ENCODE measurements at places on chromosomes 6 and 20.
A peak's percentile ranks its signal among the peaks of the same experiment; 100 is the strongest.

DNA sequence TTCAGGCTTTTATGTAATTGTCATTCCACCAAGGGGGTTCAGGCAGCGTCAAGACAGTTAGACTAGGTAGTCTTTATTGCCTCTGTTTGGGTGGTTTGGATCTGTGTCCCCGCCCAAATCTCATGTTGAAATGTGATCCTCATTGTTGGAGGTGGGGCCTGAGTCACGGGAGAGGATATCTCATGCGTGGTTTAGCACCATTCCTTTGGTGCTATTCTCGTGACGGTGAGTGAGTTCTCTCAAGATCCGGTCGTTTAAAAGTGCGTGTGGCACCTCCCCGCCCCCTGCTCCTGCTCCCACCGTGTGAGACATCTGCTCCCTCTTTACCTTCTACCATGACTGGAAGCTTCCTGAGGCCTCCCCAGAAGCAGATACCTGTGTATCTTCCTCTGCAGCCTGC is 51.3 kb upstream of the FOXC1 start:
- DNase-seq, result no peak

- DNase-seq, result no peak
These were observed 54.1 kb downstream of the TULP4 start for GRCh38 chr6:158366363-158366762.

GRCh38 chr6:63599243-63599642 is 27.0 kb downstream of the LOC128125822 start:
- DNase-seq, result no peak

DNA sequence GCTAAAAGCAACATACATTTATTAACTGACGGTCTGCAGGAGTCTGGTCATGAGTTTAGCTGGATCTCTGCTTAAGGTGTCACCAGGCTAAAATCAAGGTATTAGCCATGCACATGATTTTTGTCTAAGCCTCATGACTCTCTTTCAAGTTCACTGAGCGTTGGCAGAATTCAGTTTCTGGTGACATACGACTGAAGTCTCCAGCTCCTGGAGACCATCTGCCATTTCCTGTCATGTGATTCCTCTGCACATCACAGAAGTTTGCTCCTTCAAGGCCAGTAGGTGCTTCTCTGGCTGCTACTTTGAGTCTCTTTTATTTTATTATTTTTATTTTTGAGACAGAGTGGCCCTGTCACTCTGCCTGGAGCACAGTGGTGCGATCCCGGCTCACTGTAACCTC is 148.4 kb upstream of the EYA4 start:
- no peak for DNase-seq

DNA sequence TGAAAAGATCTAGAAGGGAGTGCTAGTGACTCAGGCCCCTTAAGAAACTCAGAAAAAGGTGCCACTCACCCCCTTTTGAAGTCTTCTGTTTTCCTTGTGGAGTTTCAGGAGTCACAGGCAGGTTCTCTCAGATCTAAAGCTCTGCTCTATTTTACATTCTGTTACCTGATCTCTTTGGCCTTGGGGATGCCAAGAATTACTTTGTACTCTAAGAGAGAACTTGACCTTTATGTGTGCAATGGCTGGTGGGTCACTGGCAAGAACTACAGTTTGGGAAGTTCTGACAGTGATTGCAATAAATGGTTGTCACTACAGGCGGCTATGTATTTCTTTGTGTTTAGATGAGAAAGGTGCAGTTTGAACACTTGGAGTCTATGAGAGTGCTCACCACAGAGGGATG is 24.2 kb upstream of the ENPP4 start:
- DNase-seq, result no peak

DNA sequence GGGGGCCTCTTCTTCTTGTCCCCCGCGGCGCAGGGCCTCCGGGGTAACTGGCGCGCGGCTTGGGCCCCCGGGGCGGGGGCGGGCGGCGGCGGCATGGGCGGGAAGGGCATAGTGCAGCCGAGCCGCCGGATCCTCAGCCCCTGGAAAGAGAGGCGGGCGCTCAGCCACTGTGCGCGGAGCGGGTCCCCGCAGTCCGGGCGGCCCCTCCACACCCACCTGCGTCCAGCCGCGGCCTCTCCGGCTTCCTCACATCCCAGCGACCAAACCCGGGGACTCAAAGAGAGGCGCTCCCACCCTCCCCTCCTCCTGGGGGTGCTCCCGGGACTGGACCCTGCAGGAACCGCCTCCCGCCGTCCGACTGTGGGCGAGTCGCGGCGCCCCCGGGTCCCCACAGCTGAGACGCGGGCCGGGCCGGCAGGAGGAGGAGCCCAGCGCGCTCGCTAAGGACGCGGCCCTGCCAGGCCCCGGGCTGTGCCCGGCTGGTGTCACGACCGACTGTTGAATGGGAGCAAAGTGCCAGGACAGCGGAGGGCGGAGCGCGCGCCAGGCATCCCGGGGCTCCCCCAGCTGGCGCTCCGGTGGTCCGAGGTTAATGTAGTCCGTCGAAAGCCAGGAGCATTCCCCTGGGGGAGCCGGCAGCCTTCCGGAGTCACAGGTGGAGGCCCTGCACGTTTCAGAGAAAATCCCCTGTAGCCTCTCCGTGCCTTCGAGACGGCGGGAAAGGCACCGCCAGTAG is at the start of gene PRR18:
PRR18 (minus strand) TSS at position 360 of the 736 bp plus-strand sequence; CDS start at position 110, 250 bp downstream.
- DNase-seq, result no peak

DNA sequence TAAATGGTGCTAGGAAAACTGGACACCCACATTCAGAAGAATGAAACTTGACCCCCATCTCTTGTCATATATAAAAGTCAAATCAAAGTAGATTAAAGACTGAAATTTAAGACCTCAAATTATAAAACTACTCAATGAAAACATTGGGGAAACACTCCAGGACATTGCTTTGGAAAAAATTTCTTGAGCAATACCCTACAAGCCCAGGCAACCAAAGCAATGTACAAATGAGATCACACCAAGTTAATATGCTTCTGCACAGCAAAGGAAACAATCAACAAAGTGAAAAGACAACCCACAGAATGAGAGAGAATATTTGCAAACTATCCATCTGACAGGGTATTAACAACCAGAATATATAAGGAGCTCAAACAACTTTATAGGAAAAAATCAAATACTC is 407.9 kb upstream of the BTBD3 start:
- DNase-seq, result no peak

GRCh38 chr6:85405853-85406198 is 44.1 kb upstream of the NT5E start:
- no peak for DNase-seq

GRCh38 chr20:47578543-47578942 is 76.9 kb downstream of the NCOA3 start:
- DNase-seq, result no peak

- DNase-seq, result no peak
These were observed at the start of gene EYA4 for GRCh38 chr6:133241086-133241900. TSS of gene EYA4 (plus strand) at chr6:133241357. CDS start at chr6:133274781, 33,424 bp downstream.

DNA sequence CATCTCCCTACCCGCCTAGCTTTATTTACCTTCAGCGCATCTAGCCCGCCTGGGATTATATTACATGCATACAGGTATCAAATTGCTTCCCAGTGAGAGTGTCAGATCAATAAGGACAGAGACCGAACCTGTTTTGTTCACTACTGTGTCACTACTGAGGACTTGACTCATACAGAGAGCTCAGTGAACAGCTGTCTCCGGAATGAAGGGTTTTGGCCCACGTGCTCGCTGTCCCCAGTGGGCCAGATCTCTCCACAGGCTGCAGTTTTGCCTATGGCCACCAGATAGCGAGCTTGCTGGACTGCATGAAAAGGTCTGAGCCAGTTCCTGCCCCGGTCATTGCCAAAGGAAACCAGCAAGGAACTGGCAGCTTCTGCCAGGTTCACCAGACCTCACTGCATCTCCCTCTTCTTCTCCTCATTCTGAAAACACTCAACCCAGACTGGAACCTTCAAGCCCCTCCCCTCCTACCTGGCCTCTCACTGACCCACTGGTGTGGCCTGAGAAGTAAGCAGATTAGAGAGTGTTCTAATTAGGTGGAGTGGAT is 150.8 kb downstream of the ZMYND8 start:
- no peak for DNase-seq

DNA sequence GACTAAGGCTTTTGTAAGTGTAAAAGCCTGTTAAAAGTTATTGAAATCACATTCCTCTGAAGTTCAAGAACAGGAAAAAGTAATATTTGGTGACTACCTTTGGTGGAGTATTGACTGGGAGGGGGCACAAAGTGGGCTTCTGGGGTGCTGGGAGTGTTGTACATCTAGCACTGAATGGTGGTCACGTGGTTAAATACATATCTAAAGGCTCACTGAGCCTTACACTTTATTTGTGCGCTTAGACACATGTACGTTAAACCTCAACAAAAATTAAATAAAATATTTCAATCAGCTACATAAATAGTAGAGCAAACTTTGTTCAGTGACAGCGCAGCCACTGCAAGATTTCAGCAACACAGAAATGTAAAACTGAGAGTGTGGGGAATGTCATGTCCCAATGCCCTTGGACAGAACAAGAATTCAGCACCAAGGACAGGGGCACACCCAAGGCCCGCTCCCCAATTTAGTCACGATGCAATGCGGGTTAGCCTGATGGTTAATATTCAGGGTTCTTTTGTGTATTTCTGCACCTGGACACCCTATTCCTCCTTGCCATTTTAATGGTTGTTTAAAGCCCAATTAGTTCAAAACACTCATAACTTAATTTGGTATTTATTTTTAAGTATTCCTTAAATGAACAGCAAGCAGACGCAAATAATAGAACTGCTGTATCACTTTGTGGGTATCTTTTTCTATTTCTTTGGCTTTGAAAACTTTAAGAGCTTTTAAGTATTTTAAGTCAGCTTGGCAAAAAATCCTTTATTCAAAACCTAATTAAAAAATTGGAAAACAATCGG is 37.4 kb downstream of the ANGPT4 start:
- DNase-seq, result peak; percentile 16

- DNase-seq, result no peak
These were observed 55.1 kb downstream of the STMND1 start for GRCh38 chr6:17156966-17157365.
